ENCODE measurements at places on chromosomes 3 and 15.

GRCh38 chr3:114143817-114144216, 35.0 kb downstream of the DRD3 start:
- DNase-seq = no peak

- no peak for DNase-seq
Observed at GRCh38 chr3:52403955-52404354, 40.9 kb downstream of the SEMA3G start.

DNA sequence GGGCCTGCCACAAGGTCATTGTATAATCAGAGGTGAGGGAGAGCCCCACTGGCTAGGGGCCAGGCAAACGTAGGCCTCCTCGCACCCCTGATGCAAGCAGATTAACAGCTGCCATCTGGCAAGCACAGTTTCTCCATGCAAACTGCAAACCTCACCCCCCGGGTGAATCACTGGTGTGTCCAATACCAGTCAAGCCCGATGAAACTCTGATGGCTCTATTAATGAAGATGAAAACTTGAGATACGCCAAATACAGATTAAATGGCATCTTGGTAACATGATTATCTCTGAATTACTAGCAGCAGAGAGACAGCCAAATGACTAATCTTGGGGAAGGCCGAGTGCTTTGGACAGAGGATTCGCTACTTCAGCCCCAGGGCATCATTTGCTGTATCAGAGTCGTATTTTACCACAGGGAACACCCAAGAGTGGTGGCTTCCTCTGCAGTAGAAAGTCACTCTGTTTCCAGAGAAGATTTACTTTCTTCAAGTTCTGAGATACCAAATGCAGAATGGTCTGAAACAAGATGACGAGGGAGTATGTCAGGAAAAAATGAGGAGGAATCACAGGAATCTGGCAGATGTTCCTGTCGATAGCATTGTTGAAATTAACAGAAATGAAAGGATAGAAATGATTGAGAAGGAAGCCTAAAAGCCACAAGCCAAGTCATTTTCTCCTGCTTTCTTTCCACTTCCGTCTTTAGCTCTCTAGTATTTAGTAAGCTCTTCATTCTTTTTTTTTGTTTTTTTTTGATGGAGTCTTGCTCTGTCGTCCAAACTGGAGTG, 96.2 kb upstream of the NR2F2 start:
- DNase-seq = no peak

GRCh38 chr3:52277972-52278509, 408 bp downstream of the WDR82 start:
- DNase-seq = peak; percentile 67

DNA sequence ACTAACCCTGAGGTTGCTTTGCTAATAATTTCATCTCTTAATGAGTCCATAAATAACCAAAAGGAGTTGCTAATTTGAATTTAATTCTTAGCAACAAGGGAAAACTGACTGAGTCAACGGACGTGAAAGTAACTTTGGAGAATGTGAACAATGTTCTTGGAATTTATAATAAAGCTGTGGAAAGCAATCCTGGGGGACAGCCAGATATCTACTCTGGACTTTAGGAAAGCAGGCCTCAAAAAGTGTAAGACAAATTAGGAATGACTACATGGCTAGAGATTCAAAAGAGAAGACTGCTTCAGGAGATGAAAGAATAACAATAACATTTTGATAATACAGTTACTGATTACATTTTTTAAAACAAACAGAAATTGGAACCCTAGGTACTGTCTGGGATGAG, 318.4 kb upstream of the COL8A1 start:
- no peak for DNase-seq

GRCh38 chr3:180321534-180321933, 280.4 kb upstream of the TTC14 start:
- DNase-seq = no peak

GRCh38 chr15:80464951-80465625, 60.9 kb downstream of the ARNT2 start:
- DNase-seq = no peak

DNA sequence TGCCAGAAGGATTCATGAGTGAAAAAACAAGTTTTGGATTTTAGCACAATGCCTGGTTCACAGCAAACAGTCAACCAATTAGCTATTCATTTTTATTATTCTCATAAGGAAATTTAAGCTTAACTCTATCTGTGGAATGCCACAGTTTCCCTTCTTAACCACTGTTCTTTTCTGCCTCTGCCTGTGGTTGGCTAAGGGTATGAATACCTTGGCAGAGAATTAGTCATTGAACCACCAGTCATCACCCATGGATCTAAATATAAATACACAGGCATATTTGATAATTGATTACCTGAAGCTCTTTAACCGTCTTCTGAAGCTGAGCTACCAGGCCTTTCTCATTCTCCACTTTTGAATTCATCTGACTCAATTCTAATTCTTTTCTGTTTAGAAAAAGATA, 79.9 kb downstream of the MYH15 start:
- DNase-seq = no peak

DNA sequence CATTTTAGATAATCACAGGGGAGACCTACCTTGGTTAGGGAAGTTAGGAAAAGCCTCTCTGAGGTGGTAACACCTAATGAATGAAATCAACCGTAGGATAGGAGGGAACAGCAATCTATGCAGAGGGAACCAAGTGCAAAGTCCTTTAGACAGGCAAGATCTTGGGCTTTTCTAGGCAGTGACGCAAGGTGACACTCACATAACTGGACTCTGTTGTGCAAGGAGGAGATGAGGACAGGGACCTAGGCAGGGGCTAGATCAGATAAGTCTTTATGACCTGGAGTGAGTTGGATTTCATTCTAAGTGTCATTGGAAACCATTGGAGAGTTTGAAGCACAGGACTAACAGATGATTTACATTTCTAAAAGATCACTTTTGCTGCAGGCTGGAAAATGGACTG, 4.6 kb upstream of the LMOD3 start:
- DNase-seq = no peak

DNA sequence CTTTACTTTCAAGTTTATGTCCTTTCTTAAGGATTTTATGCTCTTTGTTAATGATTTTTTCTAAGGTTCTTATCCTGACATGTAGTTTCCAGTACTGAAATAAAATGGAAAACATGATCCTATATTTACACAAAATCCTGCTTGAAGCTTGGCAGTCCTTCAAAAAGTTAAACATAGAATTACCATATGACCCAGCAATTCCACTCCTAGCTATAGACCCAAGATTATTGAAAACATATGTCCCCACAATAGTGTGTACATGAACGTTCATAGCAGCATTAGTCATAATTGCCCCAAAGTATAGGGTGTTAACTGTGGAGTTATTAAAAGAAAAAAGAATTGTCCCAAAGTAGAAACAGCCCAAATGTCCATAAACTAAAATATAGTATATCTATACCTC, 33.2 kb downstream of the ITGB5 start:
- DNase-seq = no peak

Measured in CD4-positive, alpha-beta T cell treated with Interleukin-6 for 4 hours (primary cell).